ENCODE measurements at places on chromosomes 3 and 15.

DNA sequence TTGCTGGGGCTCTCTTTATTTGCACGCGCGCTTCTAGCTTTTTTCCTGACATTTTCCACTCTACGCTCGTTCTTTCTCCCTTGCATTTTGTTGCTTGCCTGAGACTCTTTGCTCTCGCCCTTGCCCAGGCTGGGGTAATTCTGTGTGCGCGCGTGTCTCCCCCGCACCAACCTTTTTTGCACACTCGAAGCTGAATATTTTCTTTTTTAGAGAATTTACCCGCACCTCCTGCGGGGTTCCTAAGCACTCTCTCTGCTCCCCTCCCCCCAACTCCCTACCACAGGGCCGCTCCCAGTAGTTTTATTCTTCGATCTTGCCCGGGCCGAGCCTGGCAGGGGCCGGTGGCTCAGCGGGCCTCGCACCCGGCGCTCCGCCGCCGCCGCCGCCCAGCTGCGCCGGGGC lies 732 bp downstream of the FAM43A start:
- DNase-seq = no peak

GRCh38 chr15:87939848-87940457 lies 316.6 kb downstream of the NTRK3 start:
- DNase-seq = no peak

DNA sequence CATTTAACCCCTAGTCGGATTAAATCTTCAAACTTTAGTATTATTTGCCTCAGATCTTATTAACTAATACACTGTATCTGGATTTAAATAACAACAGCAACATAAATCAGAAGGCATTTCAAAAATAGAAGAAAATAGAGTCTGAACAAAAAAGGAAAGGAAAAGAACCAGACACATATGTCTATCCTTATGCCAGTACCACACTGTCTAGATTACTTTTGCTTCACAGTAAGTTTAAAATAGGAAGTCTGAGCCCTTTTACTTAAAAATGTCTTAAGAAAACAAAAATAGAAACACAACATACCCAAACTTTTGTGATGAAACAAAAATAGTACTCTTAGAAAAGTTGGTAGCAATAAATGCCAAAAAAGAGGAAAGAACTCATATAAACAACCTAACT lies 1615.8 kb downstream of the SI start:
- no peak for DNase-seq

GRCh38 chr3:55955891-55956477 lies 468.9 kb upstream of the WNT5A start:
- DNase-seq = no peak

DNA sequence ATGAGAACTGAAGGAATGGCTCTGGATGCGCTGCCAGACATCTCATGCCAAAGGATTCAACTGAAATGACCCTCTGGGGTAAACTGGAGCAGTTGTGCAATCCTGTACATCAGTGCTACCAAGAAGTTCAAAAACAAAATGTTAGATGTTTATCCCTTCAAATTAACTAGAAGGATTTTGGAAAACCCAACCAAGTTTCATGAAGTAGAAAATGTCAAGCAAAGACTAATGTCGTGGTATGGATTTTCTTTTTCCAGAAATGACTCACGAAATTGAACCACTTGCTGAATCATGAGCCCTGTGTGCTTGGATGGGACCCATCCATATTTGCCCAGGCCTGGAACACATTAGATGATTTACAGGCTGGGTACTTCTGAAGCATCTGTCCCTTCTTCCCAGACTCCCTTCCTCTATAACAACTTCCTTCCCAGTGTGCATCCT lies 101.6 kb downstream of the LRTM1 start:
- DNase-seq = no peak

DNA sequence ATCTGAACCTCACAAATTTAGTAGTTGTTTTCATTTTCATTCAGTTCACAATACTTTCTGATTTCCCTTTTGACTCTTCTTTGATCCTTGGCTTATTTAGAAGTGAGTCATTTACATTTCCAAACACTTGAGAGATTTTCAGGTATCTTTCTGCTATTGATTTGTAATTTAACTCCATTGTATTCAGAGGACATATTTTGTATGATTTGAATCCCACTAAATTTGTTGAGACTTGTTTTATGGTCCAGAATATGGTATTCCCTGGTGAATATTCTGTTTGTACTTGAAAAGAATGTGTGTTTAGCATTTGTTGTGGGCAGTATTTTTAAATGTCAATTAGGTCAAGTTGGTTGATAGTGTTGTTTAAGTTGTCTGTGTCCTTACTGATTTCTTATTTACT lies 29.6 kb downstream of the FAN1 start:
- DNase-seq = no peak

DNA sequence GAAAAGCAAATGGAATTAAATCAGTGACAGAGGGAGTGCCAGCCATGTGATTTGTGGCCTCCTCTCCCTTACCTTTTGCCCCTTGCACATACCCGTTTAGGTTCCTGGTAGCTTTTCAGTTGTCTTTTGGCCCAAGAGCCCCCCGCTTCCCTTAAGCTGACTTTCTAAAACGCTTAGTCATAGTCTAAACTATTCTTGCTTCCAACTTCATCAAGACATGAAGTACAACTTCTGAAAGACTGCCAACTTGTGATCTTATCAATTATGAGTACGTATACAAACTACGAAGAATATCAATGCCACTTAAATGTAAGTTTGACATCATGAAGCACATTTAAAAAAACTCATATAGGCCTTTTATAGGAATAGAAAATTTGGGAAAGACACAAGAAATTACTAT lies 61.9 kb downstream of the EIF3J start:
- DNase-seq = peak; percentile 60

DNA sequence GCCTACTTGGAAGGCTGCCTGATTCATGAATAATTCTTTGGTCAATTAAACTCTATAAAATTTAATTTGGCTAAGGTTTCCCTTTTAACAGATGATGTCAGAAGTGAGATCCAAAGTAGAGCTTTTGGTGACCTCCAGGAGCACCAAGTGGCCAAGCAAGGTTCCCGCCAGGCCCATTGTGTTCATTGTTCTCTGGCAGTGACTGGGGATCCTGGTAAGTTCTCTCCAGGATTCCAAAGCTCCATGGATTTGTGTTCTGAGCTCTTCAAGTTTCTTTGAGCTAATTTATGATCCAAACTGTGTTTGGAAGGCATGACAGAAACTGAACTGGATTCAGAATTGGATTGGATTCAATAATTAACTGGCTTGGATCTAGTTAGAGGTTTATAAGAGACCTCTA lies 72.0 kb upstream of the ALDH1L1 start:
- no peak for DNase-seq

DNA sequence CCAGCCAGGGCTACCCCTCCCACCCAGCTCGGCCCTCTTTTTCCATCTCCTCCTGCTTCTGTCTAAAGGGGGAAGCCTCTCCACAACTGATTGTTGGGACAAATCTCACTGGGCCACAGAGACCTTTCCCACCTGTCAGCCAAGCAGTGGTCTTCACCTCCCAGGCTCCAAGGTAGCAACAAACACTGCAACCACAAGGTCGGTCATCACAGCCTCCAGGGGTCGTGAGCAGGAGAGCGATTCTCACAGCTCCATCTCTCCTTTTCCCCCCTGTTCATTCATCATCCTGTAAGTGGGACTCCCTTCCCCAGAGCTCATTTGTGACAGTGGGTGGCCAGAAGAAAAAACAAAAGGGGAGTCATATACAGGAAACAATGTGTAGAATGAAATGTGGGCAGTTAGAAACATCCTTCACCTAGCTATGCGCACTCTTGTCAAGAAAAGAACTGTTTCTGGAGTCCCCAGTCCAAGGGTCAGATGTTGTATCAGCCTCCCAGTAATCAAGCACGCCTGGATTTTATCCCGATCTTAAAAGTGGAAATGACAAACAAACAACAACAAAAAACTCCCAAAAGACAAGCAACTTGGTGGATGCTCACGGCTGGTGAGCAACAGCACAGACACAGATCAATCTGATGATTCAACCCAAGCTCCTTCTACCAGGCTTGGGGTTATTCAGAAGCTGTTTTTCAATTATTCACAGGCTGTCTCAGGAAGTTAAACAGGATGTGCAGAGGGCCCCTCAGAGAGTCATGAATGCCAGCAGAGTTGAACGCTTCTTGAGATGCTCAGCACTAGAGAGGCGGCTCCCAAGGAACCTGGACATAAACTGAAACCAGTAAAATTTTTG lies 22.4 kb downstream of the LYZL4 start:
- DNase-seq = no peak

DNA sequence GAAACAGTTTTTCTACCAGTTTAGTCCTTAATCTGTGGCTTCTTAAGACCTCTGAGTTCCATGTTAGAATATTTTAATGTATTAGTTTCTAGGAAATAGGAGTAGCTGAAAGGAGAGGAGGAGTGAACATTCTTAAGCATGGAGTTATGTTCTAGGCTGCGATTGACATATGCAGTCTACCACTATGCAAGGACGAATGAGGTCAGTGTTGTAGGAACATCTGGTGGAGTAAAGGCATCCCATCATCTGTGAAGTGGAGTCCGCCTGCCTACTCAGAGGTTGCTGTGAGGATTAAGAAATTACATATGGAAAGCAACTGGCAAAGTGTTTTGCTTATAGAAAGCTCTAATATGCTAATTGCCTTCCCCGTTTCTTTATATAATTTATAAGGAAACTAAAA lies 45.1 kb downstream of the SNAPC5 start:
- no peak for DNase-seq

DNA sequence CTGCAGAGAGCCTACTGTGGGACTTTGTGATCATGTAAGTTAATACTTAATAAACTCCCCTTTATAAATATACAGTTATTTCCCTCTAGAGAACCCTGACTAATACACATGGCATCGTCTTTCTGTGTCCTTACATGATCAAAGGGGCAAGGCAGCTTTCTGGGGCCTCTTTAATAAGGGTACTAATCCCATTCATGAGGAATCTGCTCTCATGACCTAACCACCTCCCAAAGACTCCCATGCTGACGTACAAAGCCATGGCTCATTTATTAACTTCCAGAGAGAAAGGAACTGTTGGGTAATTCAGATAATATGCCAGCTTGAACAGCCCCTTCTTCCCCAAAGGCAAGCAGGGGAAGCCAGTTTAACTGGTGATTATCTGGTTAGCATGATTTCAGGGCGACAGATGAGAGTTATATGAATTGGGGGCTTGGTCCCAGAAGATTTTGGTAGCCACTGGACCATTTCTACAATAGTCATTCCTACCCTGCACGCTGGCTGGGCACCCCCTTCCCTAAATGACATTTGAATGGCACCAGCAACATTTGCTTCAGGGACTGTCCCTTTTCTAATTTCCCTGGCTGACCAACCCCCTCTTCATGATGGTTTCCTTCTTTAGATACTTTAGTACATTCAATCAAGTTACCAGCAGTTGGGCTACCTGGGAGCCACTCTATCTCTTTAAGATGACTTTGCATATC lies 83.6 kb upstream of the C3orf80 start:
- no peak for DNase-seq

GRCh38 chr3:110567029-110567428 lies 504.6 kb upstream of the NECTIN3 start:
- DNase-seq = no peak

GRCh38 chr3:55147406-55147805 lies 219.5 kb upstream of the LRTM1 start:
- DNase-seq = no peak

- DNase-seq = no peak
Measured at GRCh38 chr3:33403756-33404155, 36.4 kb downstream of the UBP1 start.

- DNase-seq = no peak
Measured at GRCh38 chr15:79472446-79472845, 40.3 kb downstream of the MINAR1 start.

GRCh38 chr3:8987645-8988383 lies 24.5 kb upstream of the RAD18 start:
- DNase-seq = no peak

DNA sequence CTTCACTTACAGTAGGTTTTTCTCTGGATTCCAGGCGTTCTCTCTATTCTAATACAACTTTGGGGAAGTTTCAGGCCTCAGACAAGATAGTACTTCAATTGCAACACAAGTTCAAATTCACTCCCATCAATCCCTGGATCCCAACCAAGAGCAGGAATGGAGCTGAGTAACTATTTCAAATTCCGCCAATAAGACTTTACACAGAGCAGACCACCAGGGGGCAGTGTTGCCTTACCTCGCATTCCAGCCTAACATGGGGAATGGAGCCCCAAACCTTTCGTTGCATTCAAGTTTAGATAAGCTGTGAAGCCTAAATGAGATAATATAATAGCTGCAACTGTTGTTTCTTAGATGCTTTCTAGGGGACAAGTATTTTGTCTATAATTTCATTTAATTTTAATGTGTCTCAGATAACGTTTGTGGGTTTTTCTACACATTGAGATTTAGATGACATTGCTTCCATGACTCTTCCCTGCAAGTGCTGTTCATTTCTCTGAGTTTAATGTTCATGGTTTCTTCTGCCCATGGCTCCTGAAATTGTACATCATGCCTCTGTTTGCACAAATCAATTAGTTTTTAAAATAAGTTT lies 186.7 kb downstream of the NSUN3 start:
- DNase-seq = peak; percentile 34

DNA sequence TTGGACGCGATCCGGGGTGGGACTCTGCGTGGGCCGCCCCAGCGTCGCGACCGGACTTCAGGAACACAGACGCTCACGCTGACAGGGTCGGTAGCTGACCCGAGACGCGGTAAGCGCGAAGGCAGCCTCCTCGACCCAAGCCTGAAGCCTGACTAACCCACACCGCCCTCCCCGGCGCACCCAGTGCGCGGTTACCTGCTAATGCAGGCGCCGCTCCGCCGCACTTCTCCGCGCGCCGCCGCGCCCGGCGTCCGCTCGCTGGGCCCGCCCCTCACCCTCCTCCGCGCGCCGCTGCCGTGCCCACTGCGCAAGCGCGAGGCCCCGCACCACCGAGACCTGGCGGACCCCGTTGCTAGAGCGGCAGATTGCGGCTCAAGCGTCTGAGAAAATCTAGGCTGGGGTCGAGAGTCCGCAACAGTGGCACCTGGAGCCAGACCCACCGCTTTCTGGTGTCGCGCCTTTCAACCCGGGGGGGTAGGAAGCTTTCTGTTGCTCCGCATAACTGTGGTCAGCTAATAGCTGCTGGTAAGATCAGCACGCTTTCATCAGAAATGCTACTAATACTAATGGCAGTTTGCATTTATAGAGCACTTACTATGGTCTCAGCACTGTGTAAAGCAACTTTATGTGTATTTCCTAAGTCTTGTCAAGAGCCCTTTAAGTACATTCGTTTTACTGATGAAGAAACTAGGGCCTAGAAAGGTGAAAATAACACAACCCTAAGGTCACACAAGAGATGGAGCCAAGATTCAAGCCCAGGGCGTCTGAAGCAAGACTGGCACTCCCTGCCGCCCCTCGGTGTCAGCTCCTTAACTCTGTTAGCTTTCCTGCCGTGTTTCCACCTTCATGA lies at the start of gene TBCCD1:
Gene TBCCD1, minus strand, starts transcription at position 268 of the 850 bp plus-strand sequence. CDS start 3,010 bp downstream, outside the sequence.
- DNase-seq = peak; percentile 44

- DNase-seq = no peak
Measured at GRCh38 chr3:141735176-141735575, 2.9 kb upstream of the RNF7 start.
